Ovary (tissue), 10 donors: ENCODE measurements at places on chromosomes 7 and 10. TPM values are rescaled to one million over a fixed set of nuclear protein-coding genes. Genes with fewer than 3 reads are reported as not detected.

DNA sequence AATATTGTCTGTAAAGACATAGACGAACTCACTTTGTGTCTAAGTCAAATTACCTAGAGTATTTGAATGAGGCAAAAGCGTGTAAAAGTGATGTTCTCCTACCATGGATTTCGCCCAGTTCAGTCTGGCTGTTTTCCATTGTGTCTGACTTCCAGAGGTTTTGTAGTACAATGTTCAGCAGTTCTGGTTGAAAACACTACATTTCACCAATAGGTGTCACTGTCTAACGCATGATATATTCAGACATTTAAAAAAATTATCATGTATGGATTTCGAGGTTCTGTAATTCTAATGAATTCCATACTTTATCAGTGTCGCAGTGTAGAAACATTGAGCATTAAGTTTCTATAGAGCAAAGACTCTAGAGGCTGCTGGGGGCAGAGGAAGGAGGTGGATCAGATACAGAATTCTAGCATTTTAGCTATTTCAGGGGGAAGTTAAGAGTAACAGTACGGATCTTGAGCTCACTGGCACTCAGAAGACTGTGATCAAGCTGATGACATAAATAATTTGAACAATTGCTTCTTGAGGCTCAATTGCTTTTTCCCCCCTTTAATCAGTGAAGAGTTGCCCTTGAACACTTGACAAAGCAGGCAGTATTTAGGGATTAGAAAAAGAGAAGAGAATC, 196.9 kb upstream of the RHOBTB1 start:
- DNase-seq = no peak

DNA sequence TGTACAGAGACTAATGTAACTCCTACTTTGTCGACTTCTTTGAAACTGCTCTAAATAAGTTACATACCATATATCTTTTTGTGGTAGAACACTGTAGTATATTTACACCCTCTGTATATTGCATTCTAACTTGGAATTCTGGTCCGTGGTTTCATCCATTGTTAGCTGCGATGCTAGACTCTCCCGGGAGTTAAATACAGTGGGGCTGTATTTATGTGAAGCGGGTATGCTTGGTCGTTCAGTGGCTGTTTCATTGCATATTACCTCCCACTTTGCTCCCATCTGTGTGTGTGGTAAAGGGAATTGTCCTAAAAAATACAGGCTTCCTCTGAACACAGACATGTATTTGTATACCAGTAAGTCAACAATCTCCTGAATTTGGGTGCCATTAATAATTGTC, 231.1 kb downstream of the SLC25A13 start:
- DNase-seq = no peak

AHCYL2 gene
- total RNA-seq = 16.3 TPM

DNA sequence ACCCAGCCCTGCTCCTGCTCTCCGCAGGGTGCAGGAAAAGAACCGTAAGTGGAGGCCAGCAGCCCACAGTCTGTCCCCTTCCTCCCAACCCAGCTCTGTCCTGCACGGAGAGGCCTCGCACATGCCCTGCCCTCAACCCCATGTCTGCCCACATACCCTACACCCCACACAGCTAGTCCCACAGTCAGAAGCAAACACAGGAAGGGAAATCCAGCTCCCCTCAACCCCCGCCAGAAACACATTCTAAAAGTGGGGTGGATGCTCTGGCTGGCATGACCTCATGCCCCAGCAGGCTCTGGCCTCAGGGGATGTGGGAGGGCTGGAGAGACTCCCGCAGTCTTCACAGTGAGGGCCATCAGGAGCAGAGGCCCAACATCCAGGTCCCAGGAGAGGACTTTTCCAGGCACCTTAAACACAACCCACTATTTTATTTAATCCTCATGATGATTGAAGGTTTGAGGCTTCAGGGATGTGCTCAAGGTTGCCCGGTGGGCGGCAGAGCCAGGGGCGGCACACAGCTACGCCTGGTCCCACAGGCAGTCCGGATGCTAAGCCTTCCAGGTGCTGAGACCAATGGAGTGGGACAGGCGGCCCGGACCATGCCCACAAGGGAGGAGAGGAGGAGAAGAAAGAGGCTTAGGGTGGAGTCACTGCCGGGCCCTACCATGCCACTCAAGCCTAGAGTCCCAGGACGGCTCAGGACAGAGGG, 29.9 kb downstream of the CALML5 start:
- no peak for DNase-seq

GRCh38 chr7:81209059-81209458, 290.2 kb upstream of the SEMA3C start:
- DNase-seq = no peak

DNA sequence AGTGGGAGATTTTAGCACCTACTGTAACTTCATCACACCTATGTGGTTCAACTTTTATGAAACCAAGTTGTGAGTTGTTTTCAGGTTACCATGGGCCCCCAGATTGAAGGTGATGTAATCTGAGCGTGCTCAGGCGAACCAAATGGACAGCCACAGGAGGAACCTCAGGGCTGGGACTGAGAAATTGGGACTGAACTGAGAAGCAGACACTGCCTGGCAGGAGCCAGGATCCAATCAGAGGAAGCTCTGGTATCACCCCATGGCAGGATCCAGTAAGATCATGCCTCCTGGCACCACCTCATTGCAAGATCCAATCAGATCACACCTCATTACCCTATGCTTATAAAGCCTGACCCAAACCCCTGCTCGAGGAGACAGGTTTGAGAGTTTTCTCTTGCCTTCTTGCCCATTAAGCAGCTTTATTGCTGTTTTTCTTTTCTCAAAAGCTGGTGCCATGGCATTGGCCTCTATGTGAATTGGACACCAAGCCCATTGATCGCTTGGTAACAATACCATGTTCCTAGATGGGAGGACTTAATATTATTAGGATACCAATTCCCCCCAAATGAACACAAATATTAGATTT, 43.2 kb upstream of the GDF10 start:
- DNase-seq = no peak

GRCh38 chr10:48778193-48778857, 93.7 kb downstream of the WDFY4 start:
- no peak for DNase-seq

SEPTIN7 gene
- 141 TPM for total RNA-seq

CYP3A4 gene
- total RNA-seq = 0.30 TPM

MMP21 gene
- total RNA-seq = 0.60 TPM

GRCh38 chr7:66542528-66543269, 86.0 kb upstream of the KCTD7 start:
- DNase-seq = no peak

DNA sequence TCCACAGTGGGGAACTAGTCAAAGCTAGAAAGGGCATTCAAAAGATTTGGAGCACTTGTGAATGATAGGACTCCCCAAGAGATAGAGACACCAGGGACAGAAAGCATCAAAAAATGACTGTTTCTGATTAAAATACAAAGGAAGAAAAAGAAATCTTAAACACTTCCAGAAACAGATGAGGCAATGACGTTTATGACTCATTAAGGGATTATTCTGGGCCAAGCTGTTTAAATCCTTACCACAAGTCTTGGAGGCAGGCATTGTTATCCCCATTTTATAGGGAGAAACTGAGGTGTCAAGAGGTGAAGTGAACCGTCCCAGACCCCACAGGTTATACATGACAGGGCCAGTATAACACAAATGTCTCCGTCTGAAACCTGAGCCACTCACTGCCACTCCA, 68.3 kb upstream of the AMPH start:
- DNase-seq = no peak

- no peak for DNase-seq
Measured at GRCh38 chr7:96250776-96251361, 71.0 kb downstream of the SLC25A13 start.

DNA sequence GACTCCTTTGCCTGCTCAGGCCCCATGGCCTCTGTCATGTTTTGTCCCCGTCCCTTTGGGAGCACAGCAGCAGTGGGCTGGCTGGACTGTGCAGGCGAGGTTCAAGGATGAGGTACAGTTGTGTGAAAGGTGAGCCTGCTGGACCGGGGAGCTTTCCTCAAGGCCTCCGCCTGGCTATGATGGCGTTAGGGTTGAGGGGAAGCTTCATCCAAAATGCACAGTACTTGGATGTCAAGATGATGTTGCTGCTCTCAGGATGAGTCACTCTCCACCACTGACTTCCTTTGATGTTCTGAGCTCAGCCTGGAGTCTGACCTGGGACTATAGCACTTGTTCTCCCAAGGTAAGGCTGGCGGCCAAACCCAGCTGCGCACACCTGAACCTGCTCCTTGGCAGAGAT, 152.7 kb upstream of the SHH start:
- no peak for DNase-seq

- no peak for DNase-seq
Measured at GRCh38 chr7:55469721-55470120, 102.6 kb downstream of the VOPP1 start.

PRSS37 gene
- not detected for total RNA-seq

HTR5A gene
- total RNA-seq = not detected

- no peak for DNase-seq
Measured at GRCh38 chr7:47091141-47091540, 490.8 kb downstream of the TNS3 start.

DNA sequence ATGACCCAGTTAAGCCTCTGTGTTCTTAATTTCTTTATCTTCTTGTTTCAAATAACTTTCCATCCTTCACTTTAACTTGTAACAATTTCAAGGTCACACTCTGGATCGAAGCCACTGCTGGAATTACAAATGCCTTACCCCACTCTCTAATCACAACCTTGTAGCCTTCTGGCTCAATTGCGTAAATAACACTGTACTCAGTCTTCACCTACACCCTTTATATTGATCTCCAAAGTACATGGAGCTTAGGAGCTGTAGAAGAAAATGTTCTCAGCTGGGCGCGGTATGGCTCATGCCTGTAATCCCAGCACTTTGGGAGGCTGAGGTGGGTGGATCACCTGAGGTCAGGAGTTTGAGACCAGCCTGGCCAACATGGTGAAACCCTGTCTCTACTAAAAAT, 164.3 kb upstream of the NPSR1 start:
- DNase-seq = no peak

- no peak for DNase-seq
Measured at GRCh38 chr10:6756716-6757115, 176.6 kb upstream of the PRKCQ start.

ADARB2 gene
- total RNA-seq = 0.36 TPM

DNA sequence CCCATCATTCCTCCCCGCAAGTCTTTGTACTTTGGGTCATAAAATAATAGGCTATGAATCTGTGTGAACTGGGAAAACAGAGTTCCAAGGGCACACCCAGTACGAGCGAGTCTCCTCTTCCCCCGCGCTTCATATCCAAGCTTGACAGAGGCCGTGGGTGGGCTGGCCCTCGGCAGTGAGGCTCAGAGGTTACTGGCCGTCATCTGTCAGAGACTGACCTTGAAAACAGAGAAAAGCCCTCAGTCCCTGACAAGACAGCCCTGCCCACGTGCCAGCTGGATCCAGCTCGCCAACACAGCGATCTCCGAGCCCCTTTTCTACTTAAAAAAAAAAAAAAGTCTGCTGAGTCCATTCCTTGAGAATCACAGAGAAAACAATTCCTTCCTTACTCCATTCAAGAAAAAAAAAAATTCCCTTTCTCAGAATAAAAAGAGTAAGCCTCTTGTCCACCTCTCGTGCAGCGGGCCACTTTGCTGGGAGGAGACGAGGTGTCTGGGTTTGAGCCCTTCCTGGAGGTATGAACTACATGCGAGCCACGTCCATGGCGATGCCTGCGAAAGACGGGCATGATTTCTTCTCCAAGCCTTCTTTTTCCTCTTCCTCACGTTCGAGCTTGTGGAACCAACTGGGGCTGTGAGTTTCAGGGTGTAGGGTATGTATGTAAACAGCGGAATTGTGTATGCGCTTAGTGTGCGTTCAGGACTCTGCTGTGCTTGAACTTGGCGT, 744 bp upstream of the BICC1 start:
- DNase-seq = peak; percentile 30

GRCh38 chr7:142873281-142873784, 12.2 kb downstream of the TRPV6 start:
- DNase-seq = no peak

TFR2 gene
- not detected for total RNA-seq

- DNase-seq = no peak
Measured at GRCh38 chr7:83429493-83429892, 219.4 kb downstream of the SEMA3E start.

TRIM50 gene
- 0.27 TPM for total RNA-seq

DNA sequence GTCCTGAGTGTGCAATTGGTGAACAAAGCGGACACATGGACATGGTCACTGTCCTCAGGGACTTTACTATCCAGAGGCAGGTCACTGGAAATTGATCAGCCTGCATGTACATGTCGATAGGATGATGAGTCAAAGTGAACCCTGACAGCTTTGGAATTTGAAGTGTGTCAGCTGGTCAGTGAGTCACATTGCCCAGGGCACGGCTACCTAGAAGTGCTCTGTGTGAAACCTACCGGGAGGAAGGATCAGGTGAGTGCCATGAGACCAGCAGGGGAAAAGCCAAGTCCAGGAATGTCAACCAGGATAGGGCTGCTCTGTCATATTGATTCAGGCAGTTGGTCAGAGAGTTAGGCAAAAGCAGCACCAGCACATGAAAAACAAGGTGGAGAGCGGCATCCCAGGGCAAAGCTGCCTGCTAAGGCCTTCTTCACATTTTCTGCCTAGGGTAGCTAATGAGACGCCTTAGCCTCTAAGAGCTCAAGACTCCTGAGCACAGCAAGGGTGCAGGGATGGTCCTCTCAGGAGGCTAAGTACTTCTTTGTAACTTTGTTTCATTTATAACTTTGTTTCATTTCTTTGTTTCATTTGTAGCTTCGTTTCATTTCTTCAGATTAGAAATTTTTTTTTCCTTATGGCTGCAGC, 19.4 kb upstream of the PDCD4 start:
- DNase-seq = no peak

ANKRD30A gene
- not detected for total RNA-seq

PNLIP gene
- 4.4 TPM for total RNA-seq

GRCh38 chr10:129978322-129978721, 14.2 kb upstream of the EBF3 start:
- no peak for DNase-seq
